LNCaP clone FGC (cell line): ENCODE measurements at places on chromosomes 2 and 18.

GRCh38 chr18:23451491-23451890 lies 1.6 kb upstream of the RIOK3 start:
- DNase-seq: no peak

DNA sequence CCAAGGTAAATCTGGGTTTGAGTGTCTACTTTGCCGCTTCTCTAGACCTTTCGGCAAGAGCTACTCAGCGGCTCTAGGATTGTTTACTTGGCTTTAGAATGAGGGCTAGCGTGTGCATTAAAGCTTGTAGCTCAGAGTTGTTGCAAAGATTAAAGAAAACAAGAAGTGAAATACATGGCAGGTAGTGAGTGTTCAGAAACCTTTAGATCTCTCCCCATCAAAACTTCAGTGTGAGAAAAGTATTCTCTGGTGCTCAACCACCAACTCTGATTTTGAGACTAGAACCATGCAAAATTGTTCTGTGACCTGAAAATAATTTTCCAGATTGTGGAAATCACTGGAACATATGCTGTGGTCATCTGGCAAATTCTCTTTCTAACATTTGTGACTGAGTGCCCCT lies 512.0 kb downstream of the CMPK2 start:
- DNase-seq: no peak

- DNase-seq: no peak
Measured at GRCh38 chr2:100237163-100237562, 85.1 kb downstream of the LONRF2 start.

DNA sequence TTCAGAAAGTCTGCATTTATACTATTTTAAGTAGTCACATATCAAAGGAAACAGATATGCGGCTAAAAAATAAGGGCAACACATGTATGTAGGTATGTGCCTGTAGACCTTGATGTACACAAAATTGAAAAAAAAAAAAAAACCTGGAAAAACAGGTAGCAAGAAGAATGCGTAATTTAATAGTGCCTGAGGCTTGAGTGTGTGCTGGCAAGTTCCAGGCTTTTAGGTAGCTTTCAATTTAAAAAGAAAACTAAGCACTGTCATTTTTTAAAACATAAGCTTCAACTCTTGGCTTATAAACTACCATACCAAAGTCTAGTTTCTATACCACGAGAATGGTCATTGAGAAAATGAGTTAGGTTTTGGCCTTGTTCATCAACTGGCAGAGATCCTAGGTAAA lies 72.3 kb downstream of the OTX1 start:
- no peak for DNase-seq

DNA sequence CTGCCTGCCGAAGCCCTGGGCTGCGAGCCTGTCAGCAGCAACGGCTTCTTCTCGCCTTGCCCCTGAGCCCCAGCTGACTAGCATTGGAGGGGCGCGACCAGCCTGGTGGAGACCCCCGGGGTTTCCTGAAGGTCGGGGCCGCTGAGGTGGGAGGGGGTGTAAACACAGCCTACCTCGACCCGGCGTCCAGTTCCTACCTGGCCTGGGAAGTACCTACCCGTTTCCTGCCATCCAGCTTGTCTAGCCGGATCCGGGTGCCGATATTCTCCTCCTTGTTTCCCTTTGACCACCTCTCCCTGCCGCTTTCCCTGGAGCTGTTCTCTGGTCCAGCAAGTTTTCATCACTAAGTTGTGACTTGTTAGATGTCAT lies 511 bp downstream of the MOB4 start:
- DNase-seq: no peak

DNA sequence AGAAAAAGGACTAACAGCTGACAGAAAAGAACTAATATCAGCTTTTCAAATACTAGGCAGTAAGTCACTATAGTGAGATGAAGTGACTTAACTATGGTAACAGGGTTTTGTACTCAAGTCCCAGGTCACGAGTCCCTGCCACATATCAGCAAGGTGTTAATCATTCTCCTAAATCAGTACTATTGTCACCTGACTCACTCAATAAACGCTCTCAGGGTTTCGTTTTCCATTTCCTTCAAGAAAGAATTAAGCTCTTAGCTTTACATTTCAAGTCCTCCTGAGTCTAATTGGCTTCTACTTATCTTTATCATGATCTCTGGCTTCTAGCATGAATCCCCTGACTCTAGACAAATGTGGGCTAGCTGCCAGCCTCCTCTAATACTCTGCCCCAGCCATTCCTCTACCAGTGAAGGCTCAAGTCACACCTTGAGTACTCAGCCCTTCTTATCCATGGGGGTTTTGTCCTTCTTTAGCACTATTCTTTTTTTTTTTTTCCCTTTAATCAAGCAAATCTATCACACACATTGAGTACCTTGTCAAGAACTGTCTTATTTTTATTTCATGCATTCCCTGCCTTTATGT lies 20.0 kb downstream of the BUB1 start:
- DNase-seq: no peak

GRCh38 chr18:77108821-77109647 lies 23.5 kb downstream of the MBP start:
- DNase-seq: no peak

GRCh38 chr2:165681841-165682240 lies 112.2 kb downstream of the GALNT3 start:
- no peak for DNase-seq
